ENCODE measurements at places on chromosomes 6 and 20.

DNA sequence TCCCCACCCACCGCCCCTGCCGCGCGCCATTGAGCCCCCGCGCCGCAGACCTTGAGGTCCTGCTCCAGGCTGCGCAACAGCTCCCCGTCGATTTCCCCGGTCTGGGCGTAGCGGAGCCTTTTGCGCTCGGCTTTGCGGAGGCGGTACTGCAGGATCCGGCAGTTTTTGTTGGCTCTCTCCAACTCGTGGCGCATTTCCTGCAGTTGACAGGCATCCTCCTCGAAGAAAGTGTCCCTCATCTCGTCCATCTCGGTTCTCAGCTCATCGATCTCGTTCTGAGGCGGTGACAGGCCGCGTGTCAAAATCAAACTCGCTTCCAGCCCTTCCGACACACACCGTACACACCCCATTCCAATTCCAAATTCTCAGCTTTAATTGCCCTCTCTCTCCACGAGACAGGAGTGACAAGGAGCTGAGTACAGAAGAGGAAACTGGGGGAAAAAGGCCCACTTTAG, 4.3 kb downstream of the MTCL3 start:
- no peak for DNase-seq

DNA sequence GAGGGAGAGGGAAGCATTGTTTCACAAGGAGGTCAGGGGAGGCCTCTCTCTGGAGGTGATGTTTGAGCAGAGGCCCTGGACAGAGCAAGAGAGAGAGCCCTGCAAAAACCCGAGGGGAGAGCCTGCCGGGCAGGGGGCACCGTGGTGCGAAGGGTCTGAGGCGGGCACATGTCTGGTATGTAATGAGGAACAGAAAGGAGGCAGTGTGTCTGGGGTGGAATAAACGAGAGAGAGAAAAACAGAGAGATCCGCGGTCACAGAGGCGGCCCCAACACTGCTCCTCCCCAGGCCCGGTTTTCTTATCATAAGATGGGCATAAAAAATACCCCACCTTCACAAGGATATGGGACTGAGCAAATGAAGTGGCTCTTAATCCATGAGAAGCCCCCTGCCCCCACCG, 119.2 kb downstream of the PREX1 start:
- DNase-seq, result no peak

DNA sequence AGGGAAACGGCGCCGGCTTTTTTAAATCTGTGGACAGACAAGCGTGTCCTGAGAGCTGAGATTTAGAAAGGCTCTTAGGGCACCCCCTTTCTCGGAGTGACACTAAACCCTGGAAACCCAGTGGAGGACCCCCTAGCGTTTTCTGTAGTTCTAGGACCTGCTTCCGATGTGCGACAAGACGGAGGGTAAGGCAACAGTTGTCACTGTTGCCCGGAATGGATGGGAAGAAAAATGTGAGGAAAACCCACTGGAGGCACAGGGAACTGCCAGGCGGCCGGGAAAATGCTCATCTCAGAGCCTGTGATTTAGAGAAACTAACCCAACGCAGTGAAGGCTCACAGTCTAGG, 551 bp upstream of the ATP5F1E start:
- no peak for DNase-seq

DNA sequence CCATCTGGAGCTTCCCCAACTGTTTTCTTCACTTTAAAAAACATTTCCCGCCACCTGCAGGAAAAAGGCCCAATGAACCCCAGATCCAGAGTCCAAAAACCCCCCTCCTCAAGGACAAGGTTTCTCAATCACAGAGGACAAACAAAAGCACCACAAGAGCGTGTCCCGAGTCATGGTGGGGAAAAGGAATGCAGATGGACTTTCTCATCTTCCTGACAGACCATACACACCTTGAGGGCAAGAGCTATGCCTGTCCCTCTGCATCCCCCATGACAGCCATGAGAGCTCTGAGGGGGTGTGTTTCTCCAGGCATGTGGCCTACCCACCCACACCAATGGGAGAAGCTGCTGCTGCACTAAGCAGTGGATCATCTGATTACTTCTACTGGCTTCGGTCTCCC, 9.0 kb downstream of the PEX6 start:
- no peak for DNase-seq

GRCh38 chr20:61983965-61984364, 81.7 kb downstream of the TAF4 start:
- no peak for DNase-seq

DNA sequence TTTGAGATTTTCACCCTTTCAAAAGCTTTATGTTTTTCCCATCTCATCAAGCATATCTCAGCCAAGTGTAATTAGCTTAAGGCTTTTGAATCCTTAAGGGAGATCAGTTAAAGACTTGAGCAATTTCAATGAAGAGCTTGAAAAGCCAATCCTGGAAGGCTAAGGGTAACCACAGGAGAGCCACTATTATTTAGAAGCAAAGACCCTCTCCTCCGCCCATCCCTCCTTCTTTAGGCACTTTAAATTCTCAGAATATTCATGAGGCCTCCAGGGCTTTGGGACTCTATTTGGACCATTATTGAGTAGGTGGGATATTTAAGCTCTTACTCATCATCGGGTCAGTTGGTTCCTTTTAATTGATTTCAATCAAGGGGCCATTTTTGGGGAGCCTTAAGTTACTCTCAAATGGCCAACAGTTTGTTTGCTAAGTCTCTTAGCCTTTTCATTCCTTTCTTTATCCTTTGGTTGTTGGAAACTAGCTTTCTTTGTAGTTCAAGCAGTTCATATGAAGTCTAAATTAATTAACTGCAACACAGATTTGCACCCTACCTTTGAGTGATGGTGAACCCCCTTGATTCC, 567.2 kb downstream of the KIF16B start:
- no peak for DNase-seq

All from stimulated activated CD8-positive, alpha-beta memory T cell treated with anti-CD3 and anti-CD28 coated beads, Interleukin-2, amount 100 ng/mL, for 1 hour (primary cell).